ENCODE measurements at places on chromosomes 4 and X.

DNA sequence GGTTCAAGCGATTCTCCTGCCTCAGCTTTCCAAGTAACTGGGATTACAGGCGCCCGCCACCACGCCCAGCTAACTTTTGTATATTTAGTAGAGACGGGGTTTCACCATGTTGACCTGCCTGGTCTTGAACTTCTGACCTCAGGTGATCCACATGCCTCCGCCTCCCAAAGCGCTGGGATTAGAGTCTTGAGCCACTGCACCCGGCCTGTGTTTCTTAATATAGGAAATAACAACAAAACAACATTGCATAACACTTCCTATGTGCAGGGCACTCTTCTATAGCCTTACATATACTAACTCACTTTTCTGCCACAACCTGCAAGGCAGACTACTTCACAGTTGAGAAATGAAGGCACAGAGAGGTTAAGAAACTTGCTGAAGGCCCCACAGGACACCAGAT lies 12.8 kb upstream of the TMEM131L start:
- no peak for DNase-seq

DNA sequence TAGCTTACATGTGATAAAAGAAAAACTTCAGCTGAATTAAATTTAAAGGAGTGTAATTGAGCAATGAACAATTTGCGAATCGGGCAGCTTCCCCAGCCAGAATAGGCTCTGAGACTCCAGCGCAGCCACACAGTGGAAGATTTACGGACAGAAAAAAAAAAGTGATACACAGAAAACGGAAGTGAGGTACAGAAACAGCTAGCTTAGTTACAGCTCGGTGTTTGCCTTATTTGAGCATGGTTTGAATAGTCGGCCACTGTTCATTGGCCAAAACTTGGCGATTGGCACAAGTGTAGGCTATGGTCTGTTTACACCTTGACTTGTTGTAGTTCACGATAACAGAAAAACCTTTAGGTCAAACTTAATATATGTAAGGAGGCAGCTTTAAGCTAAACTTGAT lies 16.7 kb upstream of the SUPT20HL1 start:
- DNase-seq: no peak

- DNase-seq: no peak
Measured at GRCh38 chrX:475926-476723, 89.4 kb upstream of the PPP2R3B start.

DNA sequence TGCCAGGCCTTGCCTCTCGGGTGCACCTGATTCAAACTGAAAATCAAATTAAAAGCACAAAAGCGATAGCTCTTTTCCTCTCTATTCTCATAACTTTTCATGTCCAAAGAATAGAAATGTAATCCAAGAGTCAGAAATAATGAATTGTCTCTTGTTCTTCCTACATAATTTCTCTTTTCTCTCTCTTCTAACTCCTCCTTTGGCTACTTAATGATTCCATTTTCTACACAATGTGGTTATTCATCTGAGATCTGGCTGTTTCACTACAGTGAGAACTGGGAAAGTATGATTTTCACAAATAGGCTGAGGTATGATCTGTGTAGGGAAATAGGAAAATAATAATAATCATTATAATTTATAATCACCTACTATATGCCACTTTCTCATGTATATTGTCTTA lies 703.5 kb downstream of the PDHA2 start:
- no peak for DNase-seq

- no peak for DNase-seq
Measured at GRCh38 chr4:176638992-176639391, 153.7 kb downstream of the VEGFC start.

DNA sequence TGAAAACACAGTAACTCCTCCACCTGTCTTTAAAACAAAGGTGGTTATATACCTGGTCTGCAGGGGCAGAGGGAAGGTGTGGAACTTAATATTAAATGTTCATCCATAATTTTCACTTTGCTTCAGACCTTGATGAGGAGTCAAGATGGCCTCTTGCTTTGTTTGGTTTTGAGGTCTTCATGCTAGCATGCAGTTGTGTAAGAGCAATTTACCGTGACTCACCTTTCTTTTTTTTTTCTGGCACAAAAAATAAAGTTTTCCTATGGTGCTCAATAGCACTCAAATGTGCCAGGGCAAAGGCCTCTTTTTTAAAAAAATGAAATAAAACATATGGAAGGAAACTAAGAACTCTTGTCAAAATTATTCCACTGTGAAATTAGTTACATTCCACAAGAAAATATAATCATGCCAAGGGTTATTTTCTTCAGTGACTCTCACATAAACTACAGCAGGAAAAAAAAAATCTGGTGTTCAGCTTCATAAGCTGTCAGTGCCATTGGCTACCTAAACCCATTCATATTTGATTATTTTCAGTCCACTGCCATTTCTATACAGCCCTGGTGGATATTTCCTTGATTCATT lies 128.2 kb downstream of the SLC7A11 start:
- DNase-seq: no peak

- DNase-seq: no peak
Measured at GRCh38 chr4:141020801-141021261, 112.4 kb downstream of the RNF150 start.

GRCh38 chrX:130118441-130119311 lies 8.4 kb upstream of the ELF4 start:
- DNase-seq: no peak

DNA sequence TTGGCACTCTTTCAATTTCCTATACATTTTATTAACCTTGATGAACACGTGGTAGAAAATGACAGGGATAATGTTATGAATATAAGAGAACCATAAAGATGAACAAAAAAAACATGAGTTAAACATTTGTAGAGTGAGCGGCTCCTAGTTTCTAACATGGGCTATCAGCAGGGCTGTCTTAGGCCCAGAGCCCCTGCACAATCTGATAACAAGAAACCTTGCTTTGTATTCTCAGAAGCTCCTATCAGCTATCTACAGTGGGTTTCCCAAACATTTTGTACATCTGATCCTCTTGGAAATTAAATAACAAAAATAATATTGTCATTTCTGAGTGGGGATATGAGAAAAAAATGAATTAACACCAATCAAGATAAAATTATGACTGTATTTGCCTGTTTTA lies 10.6 kb upstream of the RBPJ start:
- DNase-seq: no peak

Data from NCI-H187 treated with DMSO at 0.1 percent for 48 hours (cell line).